ENCODE measurements at places on chromosomes 2 and 18.
A peak's percentile ranks its signal among the peaks of the same experiment; 100 is the strongest.

GRCh38 chr2:137829251-137829650 is 135.0 kb upstream of the HNMT start:
- DNase-seq, result no peak

GRCh38 chr2:55861733-55862132 is 61.8 kb downstream of the EFEMP1 start:
- DNase-seq, result no peak

DNA sequence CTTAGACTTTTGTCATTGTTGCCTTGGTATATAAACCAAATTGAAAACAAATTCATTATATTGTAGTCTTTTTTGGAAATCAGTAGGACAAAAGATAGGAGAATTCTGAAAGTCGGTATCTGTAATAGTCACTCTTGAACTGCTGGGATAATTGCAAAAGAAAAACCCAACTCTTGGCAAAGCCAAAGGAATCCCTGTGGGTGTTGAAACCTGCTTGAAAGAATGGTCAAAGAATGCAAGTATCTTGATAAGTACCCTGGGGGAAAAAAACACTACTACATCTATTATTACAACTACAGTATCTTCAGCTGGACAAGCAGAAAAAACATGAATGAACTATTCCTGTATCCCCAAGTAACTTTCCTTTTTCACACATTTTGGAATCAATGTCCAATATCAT is 7.3 kb upstream of the FAM237A start:
- no peak for DNase-seq

DNA sequence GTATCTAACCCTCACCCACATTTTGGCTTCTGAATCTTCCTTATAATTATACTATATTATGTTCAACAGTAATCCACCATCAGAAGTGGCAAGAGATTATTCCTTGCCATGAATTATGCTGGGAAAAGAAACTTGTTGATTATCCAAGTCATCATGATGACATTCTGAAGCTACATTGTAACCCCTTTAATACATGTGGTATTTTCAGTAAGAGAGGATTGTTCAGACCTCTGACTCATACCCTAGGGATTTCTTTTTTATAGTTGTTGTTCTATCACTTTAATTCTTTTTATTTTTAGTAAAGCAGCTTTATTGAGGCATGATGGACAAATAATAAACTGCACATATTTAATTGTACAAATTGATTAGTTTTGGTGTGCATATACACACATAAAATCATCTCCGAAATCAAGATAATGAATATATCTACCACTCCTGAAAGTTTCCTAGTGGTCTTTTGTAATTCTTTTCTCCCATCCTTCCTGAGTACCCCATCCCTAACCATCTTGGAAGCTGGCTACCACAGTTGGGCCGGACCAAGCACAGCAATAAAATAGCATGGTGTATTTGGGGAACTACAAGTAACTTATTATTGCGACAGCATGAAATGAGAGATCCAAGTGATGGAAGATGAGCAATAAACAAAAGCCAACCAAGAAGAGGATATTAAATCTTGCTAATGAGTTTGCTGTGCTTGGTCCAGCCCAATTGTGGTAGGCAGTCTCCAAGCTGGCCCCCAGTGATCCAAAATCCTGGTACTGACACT is 159.9 kb downstream of the BARD1 start:
- no peak for DNase-seq

DNA sequence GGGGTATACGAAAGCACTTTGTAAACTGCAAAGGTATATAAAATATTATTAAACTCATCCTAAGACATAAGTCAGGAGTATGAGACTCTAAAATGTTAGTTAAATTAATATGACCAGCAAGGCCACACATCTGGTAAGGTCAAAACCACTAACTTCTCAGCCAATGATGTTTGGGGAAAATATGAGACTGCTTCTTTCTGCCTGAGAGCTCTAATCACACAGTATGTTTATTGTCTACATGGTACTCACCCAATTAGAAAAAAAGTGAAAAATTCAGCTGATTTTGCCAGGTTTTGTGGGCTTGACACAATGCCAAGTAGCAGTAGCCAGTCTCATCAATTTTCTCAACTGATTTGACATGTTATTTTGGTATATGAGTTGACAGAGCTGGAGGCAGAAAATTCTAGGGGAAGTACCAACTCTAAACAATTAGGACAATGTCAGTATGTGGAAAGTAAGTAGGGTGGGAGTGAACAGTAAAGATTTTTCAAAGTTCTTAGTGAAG is 87.3 kb downstream of the ALK start:
- DNase-seq, result no peak

DNA sequence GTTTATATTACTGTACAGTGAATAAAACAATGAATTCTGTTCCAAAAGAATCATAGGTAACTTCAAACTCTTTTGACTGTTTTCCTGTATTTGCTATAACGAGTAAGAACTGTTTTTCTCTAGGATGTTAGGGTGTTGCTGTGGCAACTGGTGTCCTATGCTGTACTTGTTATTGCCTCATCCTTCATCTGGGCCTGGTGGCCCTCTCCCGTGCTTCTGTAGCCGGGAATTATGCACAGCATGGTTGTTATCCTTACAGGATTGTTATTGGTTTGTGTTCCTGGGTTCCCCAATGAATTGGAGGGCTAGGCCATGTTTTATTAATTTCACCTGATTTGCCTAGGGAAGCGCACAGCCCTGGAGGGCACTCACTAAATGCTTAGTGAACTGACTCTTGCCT is 279.2 kb downstream of the PTPRM start:
- DNase-seq, result no peak

- DNase-seq, result no peak
Observed at GRCh38 chr2:67674668-67675067, 277.5 kb downstream of the ETAA1 start.

- DNase-seq, result no peak
Observed at GRCh38 chr2:101679801-101680487, 17.6 kb upstream of the MAP4K4 start.

GRCh38 chr2:101823859-101824258 is 126.4 kb downstream of the MAP4K4 start:
- DNase-seq, result no peak

- no peak for DNase-seq
Observed at GRCh38 chr18:72468021-72468710, 76.0 kb downstream of the CBLN2 start.

DNA sequence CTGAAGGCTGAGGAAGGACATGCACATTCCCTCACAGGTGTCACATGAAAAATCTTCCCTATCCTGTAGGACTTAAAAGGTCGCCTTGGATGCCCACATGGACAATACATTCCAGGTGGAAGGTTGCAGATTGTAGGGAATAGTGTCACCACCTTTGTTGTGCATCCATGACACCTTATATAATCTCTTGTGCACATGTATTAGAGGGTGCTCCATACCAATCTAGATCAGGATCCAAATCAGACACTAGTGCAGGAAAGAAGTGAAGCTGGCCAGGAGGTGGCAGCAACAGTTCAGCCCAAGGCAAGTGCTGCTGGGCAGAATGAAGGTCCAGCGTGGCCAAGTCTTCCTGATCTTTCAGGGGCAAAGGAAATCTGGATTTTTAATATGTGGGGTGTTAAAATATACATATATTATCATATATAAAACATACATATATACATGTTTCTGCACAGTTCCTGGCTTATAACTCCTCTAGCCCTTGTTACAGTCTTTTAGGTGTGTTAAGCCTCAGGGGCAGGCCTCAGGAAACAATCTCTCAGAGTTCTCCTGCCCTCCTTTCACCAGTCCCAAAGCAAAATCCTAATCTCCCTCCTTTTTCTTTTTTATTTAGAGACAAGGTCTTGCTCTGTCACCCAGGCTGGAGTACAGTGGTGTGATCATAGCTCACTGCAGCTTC is 16.6 kb downstream of the NIF3L1 start:
- peak; percentile 57 for DNase-seq

Data from CD4-positive, alpha-beta T cell treated with Interleukin-6 for 4 hours (primary cell).